Dorsolateral prefrontal cortex (tissue), 122 donors: ENCODE measurements at places on chromosomes 13 and 19.
A peak's percentile ranks its signal among the peaks of the same experiment; 100 is the strongest.

DNA sequence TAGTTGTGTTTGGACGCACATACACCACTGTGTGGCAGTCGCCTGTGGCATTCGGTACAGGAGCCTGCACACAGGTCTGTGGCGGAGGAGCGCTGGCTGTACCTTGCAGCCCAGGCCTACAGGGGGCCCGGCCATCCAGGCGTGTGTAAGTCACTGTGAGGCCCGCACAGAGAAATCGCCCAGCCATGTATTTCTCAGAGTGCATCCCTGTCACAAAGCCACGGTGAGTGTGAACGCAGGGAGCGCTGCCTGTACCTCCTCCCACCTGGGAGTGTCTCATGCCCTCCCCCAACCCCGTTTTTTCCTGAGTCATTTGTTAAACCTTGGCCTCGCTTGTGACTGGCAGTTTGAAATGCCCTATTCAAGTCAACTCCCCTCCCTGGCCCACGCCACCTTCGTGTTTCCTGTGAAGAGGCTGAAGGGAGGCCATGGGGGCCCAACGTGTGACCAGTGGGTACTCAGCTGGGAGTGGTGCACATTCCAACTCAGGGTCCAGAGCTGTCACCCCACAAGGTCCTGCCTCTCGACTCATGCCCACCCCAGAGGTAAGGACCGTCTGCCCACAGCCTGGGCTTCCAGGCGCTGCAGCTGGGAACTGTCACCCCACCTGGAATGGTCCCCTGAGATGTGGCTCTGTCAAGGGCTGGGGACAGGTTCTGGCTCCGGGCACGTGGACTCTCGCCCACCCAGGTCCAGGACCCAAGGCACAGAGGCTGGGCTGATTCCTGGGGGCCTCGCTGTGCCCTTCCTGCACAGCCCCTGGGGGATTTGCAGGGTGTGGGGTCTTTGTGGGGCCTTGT lies 11.6 kb upstream of the RASA3 start:
- DNase-seq: no peak

GRCh38 chr13:30545320-30545719 lies 72.4 kb upstream of the USPL1 start:
- no peak for DNase-seq

- no peak for DNase-seq
These were observed 205.2 kb upstream of the MAB21L1 start for GRCh38 chr13:35681685-35682084.

DNA sequence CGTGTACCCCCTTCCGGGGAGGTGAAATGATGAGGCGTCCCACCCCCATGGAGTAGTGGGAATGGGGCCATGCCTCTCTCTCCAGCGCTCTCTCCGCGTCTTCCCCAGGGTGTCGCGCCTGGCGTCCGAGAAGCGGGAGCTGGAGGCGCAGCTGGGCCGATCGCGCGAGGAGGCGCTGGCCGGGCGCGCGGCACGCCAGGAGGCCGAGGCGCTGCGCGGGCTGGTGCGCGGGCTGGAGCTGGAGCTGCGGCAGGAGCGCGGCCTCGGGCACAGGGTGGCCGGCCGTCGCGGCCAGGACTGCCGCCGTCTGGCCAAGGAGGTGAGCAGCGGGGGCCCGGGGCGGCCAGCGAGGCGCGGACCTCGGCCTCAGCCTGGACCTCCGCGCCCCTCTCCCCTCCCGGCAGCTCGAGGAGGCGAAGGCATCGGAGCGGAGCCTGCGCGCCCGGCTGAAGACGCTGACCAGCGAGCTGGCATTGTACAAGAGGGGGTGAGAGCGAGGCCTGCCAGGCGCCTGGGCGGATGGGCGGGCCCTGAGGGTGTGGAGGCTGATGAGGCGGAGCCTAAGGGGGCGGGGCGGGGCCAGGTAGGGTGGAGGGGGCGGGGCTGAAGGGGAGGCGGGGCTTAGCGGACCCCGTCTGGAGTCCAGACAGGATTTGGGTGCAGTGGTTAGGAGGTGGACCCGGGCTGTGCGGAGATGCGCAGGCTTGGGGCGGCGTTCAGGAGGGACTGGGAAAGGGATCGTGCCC lies 7.7 kb downstream of the PGLYRP1 start:
- peak; percentile 34 for DNase-seq
